ENCODE measurements at places on chromosomes 5 and 9. TPM values are rescaled to one million over a fixed set of nuclear protein-coding genes. Genes with fewer than 3 reads are reported as not detected.
A peak's percentile ranks its signal among the peaks of the same experiment; 100 is the strongest.

Gene SOHLH1
- total RNA-seq: not detected

Gene PCDHGA5
- total RNA-seq: 1.8 TPM

Gene TAF11L6
- total RNA-seq: not detected

- no peaks in the 10 kb centered on the region for H3K36me3 ChIP-seq
- no peak for DNase-seq
- H3K27me3 ChIP-seq: no peaks in the 10 kb centered on the region
- H3K4me1 ChIP-seq: peaks cover 13% of the 10 kb centered on the region
These were observed 202.3 kb downstream of the LRRC70 start for GRCh38 chr5:62780888-62781287.

DNA sequence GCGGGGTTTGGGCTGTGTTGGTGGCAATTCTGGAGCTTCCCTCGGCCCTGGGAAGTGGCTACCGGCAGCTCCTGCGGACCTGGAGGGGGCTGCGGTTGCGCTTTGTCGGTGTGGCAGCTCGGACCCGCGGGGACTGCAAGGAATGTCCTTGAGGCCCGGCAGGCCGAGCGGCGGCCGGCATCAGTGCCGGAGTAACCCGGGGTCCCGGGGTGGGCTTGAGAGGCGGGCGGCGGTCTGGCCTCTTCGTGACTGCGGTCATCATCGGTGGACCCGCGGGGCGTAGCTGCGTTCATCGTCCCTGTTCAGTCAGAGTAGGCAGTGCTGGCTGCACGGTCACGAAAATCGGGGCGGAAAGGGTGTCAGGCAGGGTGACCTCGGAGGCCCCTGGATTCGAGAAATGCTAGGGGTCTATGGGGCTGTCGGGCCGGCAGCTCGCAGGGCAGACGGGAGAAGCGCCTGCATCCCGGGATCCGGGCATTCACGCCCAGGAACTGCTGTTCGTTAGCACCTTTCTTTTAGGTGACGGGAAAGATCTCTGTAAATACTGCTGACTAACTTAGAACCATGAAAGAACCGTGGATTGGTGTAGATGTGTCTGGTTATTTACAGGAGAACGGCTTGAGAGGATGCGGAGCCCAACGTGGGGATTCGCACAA, 474 bp downstream of the HMGCR start:
- H3K27ac ChIP-seq: peak overlapping the region; percentile 95
- H3K27me3 ChIP-seq: no peaks in the 10 kb centered on the region
- H3K4me3 ChIP-seq: peak overlapping the region; percentile 86
- H3K4me1 ChIP-seq: peaks cover 13% of the 10 kb centered on the region
- no peaks in the 10 kb centered on the region for H3K36me3 ChIP-seq

- no peak overlapping the region for H3K4me3 ChIP-seq
- H3K4me1 ChIP-seq: no peaks in the 10 kb centered on the region
- DNase-seq: peak; percentile 33
- no peaks in the 10 kb centered on the region for H3K27me3 ChIP-seq
- H3K36me3 ChIP-seq: no peaks in the 10 kb centered on the region
- H3K27ac ChIP-seq: no peak overlapping the region
These were observed 15.4 kb upstream of the VDAC1 start for GRCh38 chr5:134020188-134020587.

GRCh38 chr5:153116916-153117315, 373.6 kb upstream of the GRIA1 start:
- no peak overlapping the region for H3K27ac ChIP-seq
- DNase-seq: no peak
- no peak overlapping the region for H3K4me3 ChIP-seq
- no peaks in the 10 kb centered on the region for H3K36me3 ChIP-seq
- H3K4me1 ChIP-seq: no peaks in the 10 kb centered on the region

DNA sequence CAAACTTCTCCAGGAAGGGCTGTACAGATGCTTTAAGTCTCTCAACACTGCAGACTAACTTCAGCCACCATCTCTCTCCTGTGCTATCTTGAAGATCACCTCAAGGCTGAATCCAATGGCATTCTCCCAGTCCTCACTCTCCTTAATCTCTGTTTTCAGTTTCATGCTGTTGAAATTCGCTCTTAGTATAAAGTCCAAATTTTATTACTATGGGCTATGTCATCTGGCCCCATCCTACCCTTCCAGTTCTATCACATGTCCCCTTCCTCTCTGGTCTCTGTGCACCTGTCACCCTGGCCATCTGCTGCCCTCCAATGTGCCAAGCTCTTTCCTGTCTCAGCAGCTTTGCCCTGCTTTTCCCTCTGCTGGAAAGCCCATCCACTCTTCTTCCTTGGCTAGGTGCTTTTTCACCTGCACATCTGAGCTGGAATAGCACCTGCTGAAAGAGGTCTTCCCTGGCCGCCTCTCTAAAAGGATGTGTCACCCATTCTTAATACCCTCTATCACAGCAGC, 284.7 kb upstream of the MAP3K1 start:
- no peak overlapping the region for H3K4me3 ChIP-seq
- no peak for DNase-seq
- H3K27ac ChIP-seq: no peak overlapping the region
- H3K27me3 ChIP-seq: no peaks in the 10 kb centered on the region

GRCh38 chr9:93826905-93827544, 128.1 kb downstream of the BARX1 start:
- H3K27me3 ChIP-seq: peaks cover 88% of the 10 kb centered on the region
- H3K4me1 ChIP-seq: peaks cover 21% of the 10 kb centered on the region
- no peak overlapping the region for H3K27ac ChIP-seq
- no peak for DNase-seq
- H3K36me3 ChIP-seq: no peaks in the 10 kb centered on the region

DNA sequence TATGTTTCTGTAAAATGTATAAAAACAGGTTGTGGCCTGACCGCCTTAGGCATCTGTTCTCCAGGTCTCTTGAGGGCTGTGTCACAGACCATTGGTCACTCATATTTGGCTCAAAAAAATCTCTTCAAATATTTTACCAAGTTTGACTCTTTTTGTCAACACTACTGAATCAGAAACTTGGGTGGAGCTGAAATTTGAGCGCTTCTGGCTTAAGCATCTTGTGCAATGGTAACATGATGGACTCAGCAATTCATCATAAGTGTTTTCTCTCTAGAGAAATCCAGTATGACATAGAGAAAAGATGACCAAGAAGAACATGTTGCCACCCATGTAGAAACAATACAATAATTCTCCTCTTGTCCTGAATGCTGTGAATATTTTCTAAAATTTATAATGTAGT, 387.9 kb downstream of the MAT2B start:
- no peaks in the 10 kb centered on the region for H3K27me3 ChIP-seq
- H3K4me3 ChIP-seq: no peak overlapping the region
- no peak for DNase-seq
- no peaks in the 10 kb centered on the region for H3K36me3 ChIP-seq

Data from spleen (tissue), 13 donors.